ENCODE measurements at places on chromosomes 6 and 20. TPM values are rescaled to one million over a fixed set of nuclear protein-coding genes. Genes with fewer than 3 reads are reported as not detected.

- H3K36me3 ChIP-seq: no peaks in the 10 kb centered on the region
- H3K4me3 ChIP-seq: no peak overlapping the region
- DNase-seq: no peak
- peaks cover 3% of the 10 kb centered on the region for H3K27me3 ChIP-seq
Measured at GRCh38 chr20:19780261-19780660, 22.2 kb downstream of the RIN2 start.

- H3K4me1 ChIP-seq: peaks cover 3% of the 10 kb centered on the region
- peaks cover 6% of the 10 kb centered on the region for H3K27me3 ChIP-seq
- H3K27ac ChIP-seq: no peak overlapping the region
- H3K36me3 ChIP-seq: no peaks in the 10 kb centered on the region
Measured at GRCh38 chr6:116611056-116611455, 5.2 kb upstream of the RSPH4A start.

- DNase-seq: no peak
- no peaks in the 10 kb centered on the region for H3K36me3 ChIP-seq
- no peaks in the 10 kb centered on the region for H3K4me1 ChIP-seq
- H3K4me3 ChIP-seq: no peak overlapping the region
Measured at GRCh38 chr20:49513517-49513916, 31.0 kb upstream of the KCNB1 start.

DNA sequence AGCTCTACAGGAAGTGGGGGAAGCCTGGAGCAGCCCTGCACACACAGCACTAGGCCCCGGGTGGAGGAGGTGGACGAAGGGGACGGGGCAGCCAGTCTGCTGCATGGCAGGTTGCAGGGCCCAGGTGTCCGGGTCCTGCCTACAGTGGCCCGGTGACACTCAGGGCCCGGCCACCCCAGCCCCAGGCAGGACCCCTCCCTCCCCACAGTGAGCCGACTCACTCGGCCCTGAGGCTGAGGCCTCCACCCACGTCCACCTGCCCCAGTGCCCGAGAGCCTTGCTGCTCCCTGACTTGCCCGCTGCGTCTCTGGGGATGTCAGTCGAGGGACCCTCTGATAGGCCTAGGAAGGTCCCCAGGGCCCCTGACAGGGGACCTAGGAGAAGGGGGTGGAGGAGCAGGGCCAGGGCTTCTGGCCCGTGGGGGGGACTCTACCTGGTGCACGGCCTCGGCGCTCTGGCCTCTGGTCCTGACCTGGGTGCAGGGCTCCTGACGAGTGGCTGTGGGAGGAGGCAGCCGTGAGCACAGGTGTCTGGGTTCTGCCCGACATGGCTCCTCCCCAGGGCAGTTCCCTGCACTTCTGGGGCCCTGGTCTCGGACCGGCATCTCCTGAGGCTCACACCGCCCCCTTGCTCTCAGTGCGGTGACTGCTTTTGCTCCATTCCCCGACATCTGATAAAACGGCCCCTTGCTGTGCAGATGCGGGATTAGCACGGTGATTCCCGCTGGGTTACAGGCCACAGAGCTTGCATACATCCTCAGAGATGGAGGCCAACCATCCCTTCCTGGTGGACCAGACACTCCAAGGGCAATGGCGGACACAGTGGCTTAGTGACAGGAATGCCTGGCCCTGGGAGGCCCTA lies 20.1 kb downstream of the FRMD1 start:
- H3K27me3 ChIP-seq: no peaks in the 10 kb centered on the region
- no peak overlapping the region for H3K4me3 ChIP-seq
- no peaks in the 10 kb centered on the region for H3K36me3 ChIP-seq
- H3K4me1 ChIP-seq: no peaks in the 10 kb centered on the region
- no peak for DNase-seq
- no peak overlapping the region for H3K27ac ChIP-seq

GRCh38 chr6:116145803-116146675 lies 20.1 kb upstream of the COL10A1 start:
- H3K4me3 ChIP-seq: no peak overlapping the region
- H3K27ac ChIP-seq: no peak overlapping the region
- H3K27me3 ChIP-seq: no peaks in the 10 kb centered on the region

DNA sequence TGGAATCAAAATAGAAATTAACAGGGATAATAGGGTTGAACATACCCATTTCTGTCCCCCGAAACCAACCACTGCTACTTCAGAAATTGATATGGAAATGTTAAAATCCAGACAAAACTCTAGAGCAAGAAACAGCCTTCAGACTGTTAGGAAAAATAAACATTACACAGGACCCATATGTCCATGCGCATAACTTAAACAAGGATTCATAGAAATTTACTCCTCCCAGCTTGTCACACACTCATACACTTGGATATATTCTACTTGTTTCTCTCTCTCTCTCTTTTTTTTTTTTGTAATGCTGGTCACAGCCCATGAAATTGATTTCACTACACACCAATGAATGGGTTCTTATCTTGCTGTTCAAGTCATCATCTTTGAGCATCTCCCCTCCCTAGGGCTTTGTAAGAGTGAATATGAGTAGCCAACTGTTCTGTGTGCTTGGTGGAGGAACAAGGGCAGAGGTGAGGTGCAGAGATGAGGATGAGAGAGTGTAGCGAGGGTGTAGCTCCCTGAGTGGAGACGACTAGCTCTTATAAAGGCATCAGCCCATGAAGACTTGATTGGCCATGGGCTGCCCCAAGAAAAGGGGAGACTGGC lies 61.8 kb upstream of the MLN start:
- no peak for DNase-seq
- no peak overlapping the region for H3K4me3 ChIP-seq
- no peaks in the 10 kb centered on the region for H3K27me3 ChIP-seq
- no peaks in the 10 kb centered on the region for H3K36me3 ChIP-seq
- no peak overlapping the region for H3K27ac ChIP-seq
- peaks cover 18% of the 10 kb centered on the region for H3K4me1 ChIP-seq

SNAP25 gene
- not detected for polyA plus RNA-seq

GRCh38 chr20:24388828-24389380 lies 80.5 kb upstream of the SYNDIG1 start:
- no peak overlapping the region for H3K27ac ChIP-seq
- H3K4me3 ChIP-seq: no peak overlapping the region
- DNase-seq: no peak
- H3K27me3 ChIP-seq: no peaks in the 10 kb centered on the region
- no peaks in the 10 kb centered on the region for H3K36me3 ChIP-seq
- no peaks in the 10 kb centered on the region for H3K4me1 ChIP-seq

TRIM31 gene
- 0.18 TPM for polyA plus RNA-seq

- H3K36me3 ChIP-seq: no peaks in the 10 kb centered on the region
- no peaks in the 10 kb centered on the region for H3K4me1 ChIP-seq
- DNase-seq: no peak
- H3K4me3 ChIP-seq: no peak overlapping the region
- H3K27me3 ChIP-seq: peaks cover 2% of the 10 kb centered on the region
Measured at GRCh38 chr6:81762132-81762531, 9.7 kb upstream of the TENT5A start.

GRCh38 chr6:115583290-115583689 lies 477.4 kb downstream of the FRK start:
- H3K4me1 ChIP-seq: no peaks in the 10 kb centered on the region
- no peak overlapping the region for H3K4me3 ChIP-seq
- H3K27me3 ChIP-seq: no peaks in the 10 kb centered on the region
- DNase-seq: no peak

- no peaks in the 10 kb centered on the region for H3K27me3 ChIP-seq
- peaks cover 37% of the 10 kb centered on the region for H3K36me3 ChIP-seq
- DNase-seq: peak; percentile 45
- H3K4me3 ChIP-seq: no peak overlapping the region
Measured at GRCh38 chr6:33082702-33083101, 6.9 kb downstream of the HLA-DPB1 start.

GFOD1 gene
- polyA plus RNA-seq: 0.08 TPM

GRCh38 chr20:32623667-32624157 lies 38.6 kb upstream of the NOL4L start:
- H3K36me3 ChIP-seq: no peaks in the 10 kb centered on the region
- H3K27ac ChIP-seq: no peak overlapping the region
- H3K4me1 ChIP-seq: peaks cover 13% of the 10 kb centered on the region
- DNase-seq: no peak
- no peak overlapping the region for H3K4me3 ChIP-seq

IL17A gene
- not detected for polyA plus RNA-seq

GRCh38 chr20:25360631-25361286 lies 29.9 kb downstream of the ABHD12 start:
- H3K36me3 ChIP-seq: no peaks in the 10 kb centered on the region
- no peaks in the 10 kb centered on the region for H3K4me1 ChIP-seq
- no peak overlapping the region for H3K4me3 ChIP-seq

TTPAL gene
- polyA plus RNA-seq: 14.2 TPM

GRCh38 chr6:106377061-106377540 lies 16.6 kb downstream of the CRYBG1 start:
- H3K27ac ChIP-seq: no peak overlapping the region
- H3K27me3 ChIP-seq: peaks cover 2% of the 10 kb centered on the region
- no peaks in the 10 kb centered on the region for H3K36me3 ChIP-seq

TPD52L1 gene
- 0.64 TPM for polyA plus RNA-seq

GRCh38 chr6:87745966-87746721 lies 44.1 kb upstream of the AKIRIN2 start:
- DNase-seq: no peak
- H3K27me3 ChIP-seq: no peaks in the 10 kb centered on the region
- H3K4me1 ChIP-seq: peaks cover 4% of the 10 kb centered on the region
- no peaks in the 10 kb centered on the region for H3K36me3 ChIP-seq

DNA sequence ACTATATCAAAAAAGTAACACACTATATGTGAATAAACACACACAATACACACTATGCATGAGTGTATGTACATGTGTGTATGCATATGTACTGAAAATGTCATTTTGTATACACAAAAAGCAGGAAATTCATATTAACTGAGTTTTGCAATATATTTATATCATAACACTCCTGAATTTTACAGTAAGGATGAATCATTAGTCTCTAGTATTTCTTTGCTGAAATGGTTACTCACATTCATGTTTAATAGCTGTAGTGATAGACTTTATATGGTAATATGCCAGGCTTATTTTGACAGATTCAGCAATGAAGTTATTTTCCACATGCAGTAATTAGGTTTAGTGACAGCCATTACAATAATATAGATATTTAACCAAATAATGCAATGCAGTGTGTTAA lies 1216.2 kb upstream of the CITED2 start:
- H3K4me1 ChIP-seq: no peaks in the 10 kb centered on the region
- no peak overlapping the region for H3K27ac ChIP-seq
- DNase-seq: no peak
- H3K36me3 ChIP-seq: no peaks in the 10 kb centered on the region
- no peak overlapping the region for H3K4me3 ChIP-seq

- H3K27ac ChIP-seq: no peak overlapping the region
- H3K36me3 ChIP-seq: no peaks in the 10 kb centered on the region
- no peak for DNase-seq
- peaks cover 4% of the 10 kb centered on the region for H3K27me3 ChIP-seq
- H3K4me3 ChIP-seq: no peak overlapping the region
- peaks cover 21% of the 10 kb centered on the region for H3K4me1 ChIP-seq
Measured at GRCh38 chr6:167347226-167347625, 22.3 kb downstream of the TTLL2 start.

DNA sequence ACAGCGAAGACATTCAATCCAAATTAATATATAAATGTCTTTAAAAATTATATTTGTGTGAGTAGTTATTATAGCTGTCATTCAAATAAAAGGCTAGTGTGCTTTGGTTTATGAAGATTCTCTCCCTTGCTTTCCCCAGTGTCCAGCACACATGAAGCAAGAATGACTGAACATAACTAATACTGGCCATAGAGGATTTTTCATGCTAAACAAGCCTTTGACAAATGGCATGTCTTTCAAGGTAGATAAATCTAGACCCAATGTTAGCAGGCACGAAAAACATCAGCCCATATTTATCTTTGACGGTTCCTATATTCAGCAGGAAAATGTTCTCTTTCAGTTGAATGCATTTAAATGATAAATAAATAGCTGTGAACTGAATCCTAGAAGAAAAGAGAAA lies 1234.4 kb downstream of the EPHA7 start:
- H3K4me1 ChIP-seq: no peaks in the 10 kb centered on the region
- DNase-seq: no peak
- no peaks in the 10 kb centered on the region for H3K36me3 ChIP-seq
- H3K27ac ChIP-seq: no peak overlapping the region
- no peaks in the 10 kb centered on the region for H3K27me3 ChIP-seq
- no peak overlapping the region for H3K4me3 ChIP-seq

- no peak overlapping the region for H3K27ac ChIP-seq
- no peaks in the 10 kb centered on the region for H3K4me1 ChIP-seq
- no peak for DNase-seq
- no peaks in the 10 kb centered on the region for H3K36me3 ChIP-seq
- H3K4me3 ChIP-seq: no peak overlapping the region
Measured at GRCh38 chr20:47778398-47779354, 6.6 kb downstream of the SULF2 start.

DNA sequence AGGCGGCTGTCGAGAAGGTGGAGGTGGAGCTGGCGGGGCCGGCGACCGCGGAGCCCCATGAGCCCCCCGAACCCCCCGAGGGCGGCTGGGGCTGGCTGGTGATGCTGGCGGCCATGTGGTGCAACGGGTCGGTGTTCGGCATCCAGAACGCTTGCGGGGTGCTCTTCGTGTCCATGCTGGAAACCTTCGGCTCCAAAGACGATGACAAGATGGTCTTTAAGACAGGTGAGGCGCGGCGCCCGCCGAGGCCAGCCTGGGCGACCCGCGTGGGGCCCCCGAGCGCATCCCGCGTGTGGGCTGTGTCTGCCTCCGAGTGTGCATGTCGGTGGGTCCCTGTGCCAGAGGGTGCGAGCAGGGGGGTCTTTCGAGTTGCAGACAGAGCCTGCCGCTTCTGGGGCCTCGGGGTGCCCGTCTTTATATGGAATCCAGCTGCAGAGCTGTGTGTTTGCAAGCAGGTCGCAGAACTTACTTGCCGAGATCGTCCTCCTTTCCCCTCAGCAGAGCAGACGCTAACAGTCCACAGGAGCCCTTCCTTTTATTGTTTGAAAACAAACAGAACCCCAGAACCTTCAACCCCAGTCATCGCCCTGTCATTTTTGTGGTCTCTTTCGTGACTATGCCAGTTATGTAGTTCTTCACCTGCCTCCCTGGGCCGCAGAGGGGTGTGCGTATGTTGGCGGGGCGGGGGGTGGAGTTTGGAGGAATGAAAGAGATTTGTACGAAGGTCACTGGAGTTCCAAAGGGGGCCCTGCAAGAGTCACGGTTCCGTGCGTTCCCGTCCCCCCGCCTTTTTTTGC lies 766 bp downstream of the SLC16A10 start:
- peak; percentile 69 for DNase-seq
- peak overlapping the region; percentile 69 for H3K27ac ChIP-seq
- H3K4me1 ChIP-seq: peaks cover 30% of the 10 kb centered on the region
- no peaks in the 10 kb centered on the region for H3K27me3 ChIP-seq
- no peaks in the 10 kb centered on the region for H3K36me3 ChIP-seq

DNA sequence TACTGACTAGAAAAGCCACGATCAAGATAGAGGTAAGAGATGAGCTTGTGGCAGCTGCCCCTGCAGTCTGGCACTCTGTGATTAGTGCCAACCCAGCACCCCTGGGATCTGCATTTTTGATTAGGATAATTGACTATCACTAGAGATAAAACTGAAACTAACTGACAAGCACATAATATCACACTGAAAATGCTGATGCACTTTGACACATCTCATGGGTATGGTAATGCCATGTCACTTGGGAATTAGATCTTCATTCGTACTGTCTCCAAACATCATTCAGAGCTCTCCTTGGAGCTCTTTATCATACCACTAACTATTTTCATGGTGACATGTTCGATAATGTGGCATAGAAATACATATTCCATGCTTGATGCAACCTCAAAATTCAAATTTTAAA lies 612.9 kb upstream of the BTBD3 start:
- H3K4me1 ChIP-seq: no peaks in the 10 kb centered on the region
- DNase-seq: no peak
- no peak overlapping the region for H3K4me3 ChIP-seq
- no peak overlapping the region for H3K27ac ChIP-seq
- H3K27me3 ChIP-seq: no peaks in the 10 kb centered on the region
- H3K36me3 ChIP-seq: no peaks in the 10 kb centered on the region

Data from CD4-positive, CD25-positive, alpha-beta regulatory T cell (primary cell).